8988T (cell line): ENCODE measurements at places on chromosomes 4 and X.

- no peak for DNase-seq
These were observed 67.9 kb downstream of the KLHL8 start for GRCh38 chr4:87152310-87153041.

DNA sequence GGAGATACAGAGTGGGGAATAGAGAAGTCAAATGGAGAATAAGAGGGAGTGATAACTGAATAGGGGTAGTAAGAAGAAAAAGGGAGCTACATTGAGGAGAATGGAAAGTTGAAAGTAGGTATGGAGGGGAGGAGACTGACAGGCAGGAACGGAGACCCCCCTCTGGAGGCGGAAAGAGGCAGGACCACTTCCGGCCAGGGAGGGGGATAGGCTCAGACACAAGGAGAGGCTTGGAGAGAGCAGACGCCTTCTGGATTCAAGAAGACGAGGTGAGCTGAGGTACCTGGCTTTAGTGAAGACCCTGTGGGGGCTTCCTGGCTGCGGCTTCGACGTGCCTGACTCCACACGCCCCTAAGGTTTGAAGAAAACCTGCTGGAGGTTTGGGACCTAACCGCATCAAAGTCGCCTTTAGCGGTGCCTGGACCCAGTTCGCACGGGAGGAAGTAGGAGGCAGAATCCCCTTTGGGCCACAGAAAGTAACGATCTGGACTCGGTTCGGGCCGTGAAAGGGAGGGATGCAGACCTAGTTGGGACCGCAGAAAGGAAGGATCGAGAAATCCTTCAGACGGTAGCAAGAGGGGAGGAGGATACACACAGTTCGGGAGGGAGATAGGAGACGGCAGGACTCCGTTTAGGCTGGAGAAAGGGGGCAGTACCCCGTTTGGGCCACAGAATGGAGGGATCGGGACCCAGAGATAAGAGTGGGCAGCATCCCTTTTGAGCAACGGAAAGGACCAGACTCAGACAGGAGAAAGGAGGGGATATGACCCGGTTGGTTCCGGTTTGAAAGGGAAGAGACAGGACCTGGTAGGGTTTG is at the start of gene TRO:
TSS of gene TRO (plus strand) at position 215 of the 817 bp plus-strand sequence. CDS start 1,423 bp downstream, outside the sequence.
- DNase-seq, result no peak

- no peak for DNase-seq
These were observed 187.7 kb downstream of the GPAT3 start for GRCh38 chr4:83723609-83724008.

- DNase-seq, result no peak
These were observed 1.5 kb downstream of the PGRMC1 start for GRCh38 chrX:119237562-119237942.

DNA sequence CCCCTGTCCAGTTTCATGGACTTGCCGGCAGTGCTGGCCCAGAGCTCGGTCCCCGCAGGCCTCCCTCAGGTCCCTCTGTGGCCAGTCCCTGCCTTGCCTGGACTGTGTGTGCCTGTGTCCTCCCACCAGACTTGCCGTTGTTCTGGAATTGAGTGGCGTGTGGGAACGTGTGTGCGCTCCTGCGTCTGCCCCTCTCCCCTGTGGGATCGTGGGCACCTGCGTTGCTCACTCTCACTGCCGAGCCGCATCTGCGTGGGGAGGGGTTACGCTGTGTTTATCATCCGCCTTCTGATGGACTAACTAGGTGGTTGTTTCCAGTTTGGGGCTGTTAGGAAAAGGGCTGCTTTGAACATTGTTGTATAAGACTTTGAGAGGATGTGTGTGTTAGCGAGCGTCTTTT is 21.2 kb downstream of the PCGF3 start:
- DNase-seq, result no peak

DNA sequence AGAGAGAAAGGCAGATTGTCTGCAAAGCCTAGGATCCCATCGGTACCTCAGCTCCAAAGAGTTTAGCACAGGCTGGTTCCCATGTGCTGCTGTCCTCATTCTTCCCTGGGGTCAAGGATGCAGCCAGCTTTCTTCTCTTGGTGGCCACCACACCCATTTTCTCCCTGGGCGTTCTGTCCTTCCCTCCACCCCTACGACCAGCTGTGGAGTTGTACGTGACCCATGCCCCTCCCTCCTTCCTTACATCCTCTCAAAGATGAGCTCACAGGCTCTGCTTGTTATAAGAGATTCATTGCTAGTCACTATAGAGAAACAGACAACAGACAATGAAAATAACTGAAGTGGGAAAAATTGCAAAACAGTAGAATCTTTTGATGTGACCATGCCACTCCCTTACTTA is 74.0 kb upstream of the KLF3 start:
- no peak for DNase-seq

DNA sequence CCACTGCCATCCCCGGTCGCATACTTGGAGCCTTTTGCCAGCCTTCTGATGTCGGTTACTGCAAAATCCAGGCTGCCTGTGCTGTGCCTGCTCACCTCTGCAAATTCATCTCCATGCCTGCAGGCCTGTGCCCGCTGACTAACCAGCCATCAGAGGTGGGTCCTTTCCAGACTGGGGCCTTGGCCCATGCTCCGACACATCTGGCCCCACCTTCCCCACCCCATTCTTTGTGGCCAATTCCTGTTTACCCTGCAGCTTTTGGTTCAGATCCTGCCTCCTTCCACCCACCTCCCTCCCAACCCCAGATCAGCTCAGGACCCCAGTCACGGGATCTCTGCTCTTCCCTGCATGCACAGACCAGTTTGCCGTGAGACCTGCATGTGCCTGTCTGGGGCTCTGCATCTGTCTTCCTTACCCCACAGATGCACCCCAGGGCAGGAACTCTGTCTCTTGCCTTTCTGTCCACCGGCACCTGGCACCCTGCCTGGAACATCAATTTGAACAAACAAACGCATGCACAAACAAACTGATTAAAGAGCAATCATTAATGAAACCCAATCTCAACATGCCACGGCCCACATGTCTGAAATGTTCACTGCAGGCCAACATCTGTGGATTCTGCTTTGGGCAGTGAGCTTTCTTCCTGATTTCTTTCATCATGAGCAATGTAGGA is 112.8 kb upstream of the PSAPL1 start:
- no peak for DNase-seq

GRCh38 chr4:9870165-9870790 is 88.8 kb downstream of the DRD5 start:
- DNase-seq, result no peak

GRCh38 chrX:71131510-71131909 is 13.1 kb downstream of the MED12 start:
- DNase-seq, result no peak

GRCh38 chrX:151680805-151681204 is 14.5 kb upstream of the PRRG3 start:
- DNase-seq, result no peak

DNA sequence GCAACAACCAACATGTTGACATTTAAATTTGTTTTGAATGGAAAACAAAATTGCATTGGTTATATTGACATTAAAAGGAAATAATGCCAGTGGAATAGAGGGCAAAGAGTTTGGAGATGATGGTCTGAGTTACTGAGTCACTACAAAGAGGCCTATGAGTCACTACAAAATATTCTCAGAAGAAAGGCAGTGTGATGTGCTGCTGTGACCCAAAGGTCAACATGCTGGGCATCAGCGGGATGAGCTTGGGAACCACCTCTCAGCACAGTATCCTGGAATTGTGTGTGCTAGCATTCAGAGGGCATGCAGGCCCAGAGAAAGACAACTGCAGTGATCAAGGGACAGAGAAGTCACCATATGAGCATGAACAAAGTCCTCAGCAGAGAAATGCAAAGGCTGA is 2.8 kb downstream of the CMC4 start:
- no peak for DNase-seq

- no peak for DNase-seq
These were observed 179.4 kb downstream of the RAPGEF2 start for GRCh38 chr4:159282329-159282728.

- DNase-seq, result no peak
These were observed 343.0 kb upstream of the CPEB2 start for GRCh38 chr4:14659286-14659685.

GRCh38 chr4:168057412-168057811 is 34.9 kb upstream of the ANXA10 start:
- DNase-seq, result no peak

GRCh38 chr4:149702414-149703293 is 113.0 kb downstream of the IQCM start:
- DNase-seq, result no peak

GRCh38 chr4:165926307-165926706 is 53.3 kb downstream of the TLL1 start:
- DNase-seq, result no peak

DNA sequence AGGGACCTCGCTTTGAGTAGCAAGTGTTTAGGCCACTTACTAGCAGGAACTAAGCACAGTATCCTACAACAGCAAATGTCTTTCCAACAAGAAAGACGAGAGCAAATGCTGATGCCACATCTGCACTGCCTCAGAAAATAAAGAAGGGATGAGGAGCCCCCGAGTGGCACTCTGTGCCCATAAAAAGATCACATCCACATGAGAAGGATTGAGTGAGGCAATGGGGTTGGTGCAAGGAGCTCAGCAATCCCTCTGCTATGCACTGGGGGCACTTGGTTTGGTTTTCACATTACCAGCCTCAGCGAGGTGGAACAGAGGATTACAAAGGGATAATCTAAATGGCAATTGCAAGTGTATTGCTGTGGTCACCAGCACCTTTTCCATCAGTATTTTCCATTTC is 252.8 kb upstream of the SLC7A11 start:
- DNase-seq, result peak; percentile 7

- no peak for DNase-seq
These were observed 15.1 kb upstream of the TNIP2 start for GRCh38 chr4:2771264-2771663.

DNA sequence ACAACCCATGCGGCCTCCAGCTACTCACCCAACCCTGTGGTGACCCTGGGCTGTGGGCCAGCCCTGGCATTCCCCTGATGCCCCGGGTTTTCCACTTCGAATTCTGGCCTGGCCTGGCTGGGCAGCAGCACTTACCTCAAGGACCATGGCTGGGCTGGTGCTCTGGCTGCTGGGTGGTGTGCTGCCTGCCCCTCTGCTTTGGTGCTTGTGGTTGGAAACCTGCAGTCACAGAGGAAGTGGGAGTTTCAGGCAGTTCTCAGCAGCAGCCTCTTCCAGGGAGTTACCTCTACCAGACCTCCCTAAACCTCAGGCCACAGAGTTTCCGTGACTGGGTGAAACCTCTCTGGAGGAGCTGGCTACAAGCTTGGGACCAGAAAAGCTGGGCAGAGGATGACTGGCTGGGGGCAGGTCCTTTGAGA is at the start of gene CXCR3:
TSS of gene CXCR3 (minus strand) at position 209 of the 419 bp plus-strand sequence. CDS start at position 147, 62 bp downstream.
- no peak for DNase-seq

DNA sequence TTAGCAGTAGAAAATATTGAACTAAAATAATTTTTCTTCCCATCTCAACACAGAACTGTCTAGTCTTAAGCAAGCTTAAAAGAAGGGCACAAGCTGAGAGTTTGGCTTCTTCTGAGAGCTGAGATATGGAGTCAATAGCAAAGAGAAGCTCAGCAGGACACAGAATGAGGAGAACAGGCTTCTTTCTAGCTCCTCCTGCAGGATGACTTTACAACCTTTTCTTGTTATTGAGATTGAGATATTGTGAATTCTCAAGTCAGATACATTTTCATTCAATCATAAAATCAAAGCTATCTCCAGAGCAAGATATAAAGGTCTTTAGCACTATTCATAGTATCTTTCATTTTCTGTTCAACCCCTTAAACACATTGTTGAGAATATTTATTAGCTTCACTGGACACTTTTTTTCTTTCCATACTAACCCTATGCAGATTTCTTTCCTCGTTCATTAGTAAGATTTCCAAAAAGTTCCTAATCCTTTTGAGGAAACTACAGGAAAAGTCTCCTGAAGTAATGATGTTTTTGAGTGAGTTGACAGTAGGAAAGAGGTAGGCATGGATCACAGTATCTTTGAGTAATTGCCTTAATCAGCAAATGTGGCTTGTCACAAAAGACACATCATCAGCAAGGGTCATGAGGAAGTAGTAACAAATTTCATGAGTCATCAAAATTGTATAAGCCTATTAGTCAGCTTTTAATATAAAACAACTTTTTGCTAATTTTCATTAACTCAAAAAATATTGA is 17.8 kb upstream of the CXCL3 start:
- no peak for DNase-seq

GRCh38 chrX:18574591-18574990 is 97.3 kb downstream of the RS1 start:
- no peak for DNase-seq

DNA sequence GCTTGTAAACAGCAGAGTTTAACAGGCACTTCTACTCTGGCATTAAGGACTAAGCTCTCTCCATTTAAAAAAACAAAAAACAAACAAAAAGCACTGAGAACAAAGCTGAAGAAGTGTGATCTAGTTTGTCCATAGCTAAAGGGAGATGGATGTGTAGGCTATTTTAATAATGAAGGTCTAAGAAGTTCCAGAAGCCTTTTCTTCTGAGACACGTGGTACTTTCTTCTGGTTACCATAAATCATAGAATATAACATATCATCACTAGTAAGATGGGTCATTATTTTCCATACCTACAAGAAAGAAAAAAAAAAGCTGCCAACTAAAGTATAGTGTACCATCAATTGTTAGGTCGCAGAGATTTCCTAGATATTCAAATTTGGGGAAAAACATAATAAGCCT is 722 bp upstream of the NBDY start:
- DNase-seq, result no peak

GRCh38 chrX:153727123-153727931 is 2.7 kb downstream of the ABCD1 start:
- no peak for DNase-seq

GRCh38 chr4:3487861-3488260 is 24.8 kb downstream of the DOK7 start:
- no peak for DNase-seq

DNA sequence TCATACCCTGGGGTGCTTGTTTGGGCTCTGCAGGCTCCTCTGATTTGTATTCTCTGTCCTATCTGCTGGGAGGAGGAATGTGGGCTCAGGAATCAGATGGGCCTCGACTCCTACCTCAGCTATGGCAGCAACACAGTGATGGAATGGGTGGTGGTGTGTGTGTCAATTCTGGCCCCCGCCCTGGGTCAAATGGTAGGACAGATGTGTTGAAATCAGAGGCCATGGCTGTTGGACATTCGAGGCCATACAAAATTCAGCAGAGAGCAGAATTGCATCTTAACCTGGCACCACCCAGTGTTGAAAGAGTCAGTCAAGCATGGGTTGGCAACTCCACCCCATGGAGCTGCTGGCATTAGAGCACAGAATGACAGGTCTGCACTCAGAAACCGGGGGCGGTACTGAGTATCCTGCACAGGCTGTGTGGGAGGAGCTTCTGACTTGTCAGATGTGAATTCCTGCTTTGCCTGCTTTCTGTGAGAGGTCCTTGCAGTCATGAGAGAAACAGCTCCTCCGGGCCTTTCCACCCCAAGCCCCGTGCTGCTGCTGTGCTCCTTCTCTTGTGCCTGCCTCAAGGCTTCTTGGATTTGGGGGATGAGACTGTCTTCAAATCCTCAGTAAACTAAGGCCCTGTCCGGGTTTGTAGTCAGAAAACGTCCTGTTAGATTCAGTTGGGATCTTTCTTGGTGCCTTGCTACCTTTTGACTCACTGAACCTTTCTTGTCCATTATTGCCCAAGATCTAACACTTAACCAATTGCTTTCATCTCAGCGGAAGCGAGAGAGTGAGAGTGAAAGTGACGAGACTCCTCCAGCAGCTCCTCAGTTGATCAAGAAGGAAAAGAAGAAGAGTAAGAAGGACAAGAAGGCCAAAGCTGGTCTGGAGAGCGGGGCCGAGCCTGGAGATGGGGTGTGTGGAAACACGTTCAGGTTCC is 13.0 kb downstream of the DKC1 start:
- no peak for DNase-seq
